ENCODE measurements at places on chromosomes 13 and 19.

DNA sequence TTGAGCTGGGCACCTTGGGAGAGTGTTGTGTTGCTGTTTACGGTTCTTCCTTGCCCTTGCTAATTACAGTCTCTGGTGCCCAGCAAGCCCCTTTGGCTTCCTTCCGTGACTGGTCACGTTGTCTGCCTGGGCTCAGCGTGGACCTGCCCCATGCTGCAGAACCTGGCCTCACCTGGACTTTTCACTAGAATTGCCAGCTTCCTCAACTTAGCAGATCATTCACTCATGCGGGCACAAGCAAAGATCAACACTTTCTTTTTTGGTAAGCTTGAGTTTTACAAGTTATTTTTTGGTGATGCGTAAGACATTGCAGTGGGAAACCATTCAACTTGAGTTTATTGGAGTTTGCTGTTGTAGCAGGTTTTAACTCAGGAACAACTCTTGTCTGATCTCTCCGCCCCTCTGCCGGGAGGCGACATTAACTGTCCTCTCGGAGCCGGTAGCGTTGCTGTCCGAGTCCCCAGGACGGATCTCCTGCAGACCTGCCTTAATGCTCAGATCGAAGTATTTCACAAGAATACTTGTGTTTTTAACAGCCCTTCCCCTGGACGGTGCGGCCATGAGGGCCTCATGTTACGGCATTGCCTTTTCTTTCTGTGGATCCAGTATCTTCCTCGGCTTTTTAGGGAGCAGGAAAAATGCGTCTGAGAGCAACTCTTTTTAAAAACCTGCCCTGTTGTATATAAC lies 15.7 kb upstream of the TEX29 start:
- no peak for DNase-seq

GRCh38 chr19:18650468-18651041 lies 13.7 kb downstream of the KLHL26 start:
- no peak for DNase-seq

DNA sequence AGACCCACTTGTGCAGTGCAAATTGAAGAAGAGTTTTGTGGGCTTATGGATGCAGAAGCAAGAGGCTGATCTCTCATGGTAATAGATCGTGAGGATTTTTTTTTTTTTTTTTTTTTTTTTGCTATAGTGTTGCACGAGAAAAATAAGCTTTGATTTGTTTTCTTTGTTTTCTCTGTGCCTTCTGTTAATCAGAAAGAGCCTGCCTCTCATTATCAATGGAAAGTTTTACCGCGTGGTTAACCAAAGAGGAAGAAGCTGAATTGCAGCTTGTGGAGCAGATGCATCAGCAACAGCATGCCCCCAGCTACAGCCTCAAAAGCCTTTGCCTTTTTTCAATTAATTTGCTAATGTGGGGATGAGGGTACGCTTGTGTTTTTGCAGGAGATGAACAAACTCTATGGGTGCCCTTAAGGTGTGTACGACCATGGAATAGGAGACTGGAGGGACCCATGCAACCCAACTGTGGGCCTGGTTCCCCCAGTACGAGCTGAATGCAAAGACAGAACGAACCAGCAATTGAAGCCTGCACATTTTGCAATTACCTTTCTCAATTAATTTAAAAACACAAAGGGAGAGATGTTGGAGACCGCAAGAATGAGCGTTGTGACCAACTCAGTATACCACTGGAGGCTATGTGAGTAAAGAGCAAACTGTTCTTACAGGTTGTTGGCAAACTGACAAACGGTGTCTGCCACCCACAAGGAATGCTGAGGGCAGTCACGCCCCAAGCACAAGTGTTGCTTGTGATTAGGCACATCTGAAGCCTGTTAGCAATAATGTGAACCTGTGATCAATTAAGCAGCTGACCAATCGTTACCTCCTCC lies 58.6 kb upstream of the SPRY2 start:
- no peak for DNase-seq

- DNase-seq, result no peak
Measured at GRCh38 chr19:57465680-57466381, 8.9 kb upstream of the VN1R1 start.

- DNase-seq, result no peak
Measured at GRCh38 chr19:38684862-38685665, 37.6 kb downstream of the ACTN4 start.

- DNase-seq, result no peak
Measured at GRCh38 chr13:108437496-108437895, 168.0 kb downstream of the TNFSF13B start.

GRCh38 chr19:2962018-2962670 lies 15.2 kb upstream of the TLE6 start:
- DNase-seq, result no peak

DNA sequence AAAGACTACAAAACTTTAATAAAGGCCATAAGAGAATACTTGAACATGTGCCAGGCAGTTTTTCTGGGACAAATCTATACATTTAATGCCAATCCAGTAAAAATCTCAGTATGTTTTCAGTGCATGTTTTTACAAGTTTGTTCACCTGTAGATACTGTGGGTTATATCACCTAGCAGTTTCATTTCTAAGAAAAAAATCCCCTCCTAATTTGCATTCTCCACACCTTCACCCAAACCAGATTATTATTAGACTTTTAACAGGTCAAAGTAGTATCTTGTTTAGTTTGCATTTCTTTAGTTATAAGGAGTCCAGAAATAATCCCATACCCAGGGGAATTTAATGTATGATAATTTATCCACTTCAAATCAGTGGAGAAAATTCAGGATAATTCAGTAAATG lies 17.0 kb upstream of the LPAR6 start:
- no peak for DNase-seq

DNA sequence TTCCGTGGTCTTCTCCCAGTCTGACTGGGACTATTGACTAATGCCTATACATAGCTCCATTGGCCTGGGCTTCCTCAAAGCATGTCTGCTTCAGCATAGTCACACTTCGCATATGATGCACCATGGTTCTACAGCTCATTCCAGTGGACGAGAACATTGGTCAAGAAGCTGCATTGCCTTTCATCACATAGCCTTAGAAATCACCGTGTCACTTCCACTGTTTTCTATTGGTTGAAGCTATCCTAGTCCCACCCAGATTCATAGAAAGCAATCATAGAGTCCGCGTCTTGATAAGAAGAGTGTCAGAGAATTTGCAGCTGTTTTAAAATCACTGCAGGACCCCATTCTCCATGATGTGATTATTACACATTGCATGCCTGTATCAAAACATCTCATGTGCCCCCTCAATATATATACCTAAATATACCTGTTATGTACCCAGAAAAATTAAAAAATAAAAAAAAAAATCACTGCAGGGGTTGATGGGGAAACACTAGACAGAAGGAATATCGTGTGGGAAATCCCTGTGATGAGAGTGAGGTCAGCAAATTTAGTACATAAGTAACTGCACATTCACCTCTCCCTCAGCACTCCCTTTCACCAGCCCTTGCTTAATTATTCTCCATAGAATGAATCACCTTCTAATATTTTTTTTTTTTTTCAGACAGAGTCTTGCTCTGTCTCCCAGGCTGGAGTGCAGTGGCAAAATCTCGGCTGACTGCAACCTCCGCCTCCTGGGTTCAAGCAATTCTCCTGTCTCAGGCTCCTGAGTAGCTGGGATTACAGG lies 2.2 kb upstream of the ARHGAP33 start:
- no peak for DNase-seq

DNA sequence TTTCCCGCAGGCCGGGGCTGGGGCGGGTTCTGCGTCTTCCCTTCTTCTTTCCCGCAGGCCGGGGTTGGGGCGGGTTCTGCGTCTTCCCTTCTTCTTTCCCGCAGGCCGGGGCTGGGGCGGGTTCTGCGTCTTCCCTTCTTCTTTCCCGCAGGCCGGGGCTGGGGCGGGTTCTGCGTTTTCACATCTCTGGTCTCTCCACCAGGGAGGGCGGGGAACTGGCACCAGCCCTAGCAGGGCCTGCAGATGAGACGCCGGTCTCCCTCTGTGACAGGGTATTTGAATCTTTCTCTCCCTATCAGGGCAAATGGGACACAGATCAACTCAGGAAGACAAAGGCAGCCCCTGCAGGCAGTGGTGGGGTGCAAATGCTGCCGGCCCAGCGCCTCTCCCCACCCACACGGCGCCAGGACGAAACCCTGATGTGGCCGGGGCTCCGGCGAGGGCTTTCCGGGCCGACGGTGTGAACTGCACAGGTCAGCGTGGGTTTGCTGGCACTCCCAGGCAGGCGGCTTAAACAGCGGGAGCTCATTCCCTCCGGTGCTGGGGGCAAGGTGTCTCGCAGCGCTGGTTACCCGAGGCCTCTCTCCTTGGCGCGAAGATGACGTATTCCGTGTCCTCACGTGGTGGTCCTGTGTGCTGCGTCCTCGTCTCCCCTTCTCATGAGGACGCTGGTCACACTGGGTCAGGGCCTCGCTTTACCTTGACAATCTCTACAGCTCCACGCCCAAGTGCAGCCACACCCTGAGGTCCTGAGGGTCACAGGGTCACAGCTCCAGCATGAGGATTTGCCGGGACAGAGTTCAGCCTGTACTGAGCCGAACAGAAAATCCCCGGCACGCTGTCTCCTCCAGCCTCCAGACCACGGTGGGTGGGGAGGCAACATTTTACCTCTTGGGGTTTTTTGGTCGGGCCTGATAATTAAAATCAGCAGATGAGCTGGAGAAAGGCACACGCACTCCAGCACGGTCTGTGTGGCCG lies 717 bp upstream of the C13orf46 start:
- DNase-seq, result no peak

GRCh38 chr19:28847468-28847867 lies 365.5 kb downstream of the UQCRFS1 start:
- no peak for DNase-seq

DNA sequence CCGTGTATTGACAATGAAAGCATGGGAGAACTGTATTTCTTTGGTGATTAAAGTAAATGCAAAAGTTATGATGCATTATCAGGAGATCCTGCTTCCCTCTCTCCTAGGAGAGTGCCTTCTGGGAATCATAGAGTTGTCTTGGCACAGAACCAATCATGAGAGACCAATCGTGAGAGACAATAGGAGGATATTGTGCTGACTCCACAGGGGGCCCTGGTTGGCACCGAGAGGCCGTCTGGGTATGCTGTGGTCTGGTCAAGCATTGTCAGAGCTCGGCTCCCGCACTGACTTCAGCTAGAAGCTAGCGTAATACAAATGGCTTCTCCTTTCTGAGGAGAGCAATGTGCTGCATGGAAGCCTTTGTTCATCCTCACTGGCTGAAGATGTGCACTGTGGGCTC lies 131.5 kb upstream of the GJB6 start:
- DNase-seq, result no peak

GRCh38 chr13:80946008-80946802 lies 605.3 kb upstream of the SPRY2 start:
- no peak for DNase-seq

DNA sequence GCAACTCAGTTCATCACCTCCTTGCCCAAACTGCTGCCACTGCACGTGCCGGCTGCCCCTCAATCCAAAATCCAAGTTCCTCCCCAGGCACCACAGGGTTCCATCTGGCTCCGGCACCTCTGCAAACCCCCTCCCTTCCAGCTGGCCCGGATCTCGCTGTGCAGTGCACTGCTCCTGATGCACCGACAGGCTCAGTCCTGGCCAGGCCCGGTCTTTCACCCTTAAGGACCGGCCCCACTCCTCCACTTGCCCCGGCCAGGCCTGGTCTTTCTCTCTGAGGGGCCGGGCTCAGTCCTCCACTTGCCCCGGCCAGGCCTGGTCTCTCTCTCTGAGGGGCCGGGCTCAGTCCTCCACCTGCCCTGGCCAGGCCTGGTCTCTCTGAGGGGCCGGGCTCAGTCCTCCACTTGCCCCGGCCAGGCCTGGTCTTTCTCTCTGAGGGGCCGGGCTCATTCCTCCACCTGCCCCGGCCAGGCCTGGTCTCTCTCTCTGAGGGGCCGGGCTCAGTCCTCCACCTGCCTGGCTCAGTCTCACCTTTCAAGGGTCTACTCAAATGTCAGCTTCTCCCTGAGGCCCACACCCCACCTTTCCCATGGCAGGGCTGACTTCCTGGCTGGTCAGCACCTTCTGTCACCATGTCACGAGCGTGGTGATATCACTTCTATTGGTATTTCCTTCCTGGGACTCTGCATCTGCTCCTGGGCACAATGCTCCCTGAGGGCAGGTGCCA lies 6.9 kb downstream of the ZNF787 start:
- DNase-seq, result no peak

- DNase-seq, result no peak
Measured at GRCh38 chr19:20667281-20667680, 5.9 kb upstream of the ZNF626 start.

DNA sequence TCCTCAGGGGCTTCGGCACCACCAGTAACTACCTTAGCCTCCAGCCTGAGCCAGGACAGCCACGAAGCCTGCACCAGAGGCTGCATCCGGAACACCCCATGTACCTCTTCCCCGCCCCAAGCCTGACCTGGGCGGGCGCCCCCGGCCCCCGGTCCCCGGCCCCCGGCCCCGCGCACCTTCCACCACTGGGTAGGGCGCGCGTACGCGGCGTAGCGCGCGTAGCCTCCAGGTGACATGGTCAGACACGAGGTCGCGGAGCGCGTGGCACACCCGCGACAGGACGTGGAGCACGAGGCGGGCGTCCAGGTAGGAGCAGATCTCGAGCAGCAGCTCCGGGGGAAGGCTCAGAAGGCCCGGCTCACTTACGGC lies 450 bp downstream of the FBXW9 start:
- DNase-seq, result no peak

GRCh38 chr13:44101347-44102083 lies 221.8 kb downstream of the LACC1 start:
- DNase-seq, result no peak

- no peak for DNase-seq
Measured at GRCh38 chr19:10085641-10086590, at the start of gene SHFL. Gene SHFL (plus strand): TSS chr19:10086317. CDS start chr19:10086428, 111 bp downstream.

GRCh38 chr13:27622102-27622820 lies 569 bp downstream of the POLR1D start:
- no peak for DNase-seq

- DNase-seq, result no peak
Measured at GRCh38 chr13:52617070-52618060, 24.9 kb upstream of the HNRNPA1L2 start.

GRCh38 chr13:26022538-26023292 lies 29.1 kb downstream of the SHISA2 start:
- no peak for DNase-seq

GRCh38 chr13:50131920-50132903 lies 117.0 kb downstream of the KCNRG start:
- DNase-seq, result no peak

DNA sequence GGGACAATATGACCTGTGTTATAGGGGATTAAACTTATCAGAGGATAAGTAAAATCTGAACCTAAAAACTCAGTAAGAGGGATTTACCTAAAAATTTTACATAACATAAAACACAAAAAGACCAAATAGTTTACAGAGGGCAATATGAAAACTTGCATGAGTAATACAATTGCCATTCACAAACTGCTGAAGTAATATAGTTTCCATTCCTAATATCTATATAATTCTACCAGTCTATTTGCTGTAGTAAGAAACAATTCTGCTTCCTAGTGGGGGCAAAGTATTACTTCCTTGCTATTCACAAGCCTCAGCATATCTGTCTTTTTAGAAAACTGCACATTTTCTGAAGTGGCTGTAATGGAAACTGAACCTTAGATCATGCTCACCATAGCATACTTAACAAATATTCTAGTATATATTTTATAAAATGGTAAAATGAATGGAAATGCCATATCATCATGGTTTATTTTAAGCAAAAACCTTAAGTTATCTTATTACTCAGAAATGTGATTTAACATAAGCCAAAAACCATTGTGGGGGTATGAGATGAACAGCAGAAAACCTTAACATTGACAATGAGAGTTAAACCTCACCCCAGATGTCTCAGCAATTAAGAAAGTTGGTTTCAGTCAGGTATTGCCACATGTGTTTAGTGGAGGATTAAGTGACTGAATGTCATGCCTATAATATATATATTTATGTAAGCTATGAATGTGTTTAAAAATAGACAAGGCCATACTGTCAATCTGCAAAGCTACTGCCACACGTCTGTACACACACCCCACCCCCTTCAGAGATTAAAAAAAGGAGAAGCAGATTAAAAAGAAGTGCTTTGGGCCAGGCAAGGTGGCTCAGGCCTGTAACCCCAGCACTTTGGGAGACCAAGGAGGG lies 136.8 kb downstream of the MIPEP start:
- DNase-seq, result no peak
